NCI-H1092 (cell line): ENCODE measurements at places on chromosomes 5 and 9.

DNA sequence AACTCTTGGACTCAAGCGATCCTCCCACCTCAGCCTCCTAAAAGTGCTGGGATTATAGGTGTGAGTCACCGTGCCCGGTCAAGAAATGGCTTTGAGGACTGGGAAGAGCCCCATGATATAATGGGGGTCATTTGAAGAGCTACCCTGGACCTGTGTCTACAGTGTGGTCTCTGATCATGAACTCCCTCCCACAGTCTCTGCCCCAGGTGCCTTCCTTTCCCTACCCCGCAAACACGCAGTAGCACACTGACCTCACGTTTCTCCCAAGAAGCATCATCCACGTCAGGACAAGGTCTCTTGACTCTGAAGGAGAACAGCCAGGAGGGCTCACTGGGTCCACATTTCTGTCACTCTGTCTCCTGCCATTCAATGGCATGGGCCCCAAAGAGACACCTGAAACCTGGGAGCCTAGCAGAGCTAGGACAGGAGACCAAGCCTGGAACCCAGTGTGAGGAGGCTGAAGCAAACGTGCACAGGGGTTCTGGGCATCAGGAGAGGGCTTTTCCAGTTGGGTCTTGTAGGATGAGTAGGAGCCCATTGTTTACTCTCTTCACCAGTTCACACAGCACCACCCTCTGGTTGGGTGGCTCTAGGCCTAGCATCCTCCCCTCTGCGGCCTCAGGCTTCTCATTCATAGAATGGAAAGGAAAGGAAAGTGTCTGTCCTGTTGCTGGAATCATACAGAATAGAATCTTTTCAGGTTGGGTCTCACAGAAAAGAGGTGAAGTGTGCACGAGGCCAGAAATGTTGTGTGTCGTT lies 23.0 kb downstream of the PRRX2 start:
- no peak for DNase-seq

DNA sequence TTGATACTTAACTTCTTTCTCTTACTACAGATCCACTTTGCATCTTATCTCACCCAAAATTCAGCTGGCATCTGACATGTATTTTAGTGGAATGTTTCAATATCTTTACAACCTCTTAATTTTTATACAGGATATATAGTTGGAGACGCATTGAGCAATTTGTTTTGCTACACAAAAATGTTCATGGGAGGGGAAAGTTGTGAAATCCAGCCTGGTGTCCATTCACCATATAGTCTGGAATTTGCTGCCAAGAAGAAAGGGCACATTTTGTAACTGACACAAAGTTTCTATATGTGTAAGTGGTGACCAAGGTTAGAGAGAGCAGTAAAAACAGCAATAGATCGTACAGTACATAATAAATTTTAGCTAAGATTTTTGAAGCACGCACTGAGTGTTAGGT lies 14.0 kb upstream of the CHD1 start:
- no peak for DNase-seq

DNA sequence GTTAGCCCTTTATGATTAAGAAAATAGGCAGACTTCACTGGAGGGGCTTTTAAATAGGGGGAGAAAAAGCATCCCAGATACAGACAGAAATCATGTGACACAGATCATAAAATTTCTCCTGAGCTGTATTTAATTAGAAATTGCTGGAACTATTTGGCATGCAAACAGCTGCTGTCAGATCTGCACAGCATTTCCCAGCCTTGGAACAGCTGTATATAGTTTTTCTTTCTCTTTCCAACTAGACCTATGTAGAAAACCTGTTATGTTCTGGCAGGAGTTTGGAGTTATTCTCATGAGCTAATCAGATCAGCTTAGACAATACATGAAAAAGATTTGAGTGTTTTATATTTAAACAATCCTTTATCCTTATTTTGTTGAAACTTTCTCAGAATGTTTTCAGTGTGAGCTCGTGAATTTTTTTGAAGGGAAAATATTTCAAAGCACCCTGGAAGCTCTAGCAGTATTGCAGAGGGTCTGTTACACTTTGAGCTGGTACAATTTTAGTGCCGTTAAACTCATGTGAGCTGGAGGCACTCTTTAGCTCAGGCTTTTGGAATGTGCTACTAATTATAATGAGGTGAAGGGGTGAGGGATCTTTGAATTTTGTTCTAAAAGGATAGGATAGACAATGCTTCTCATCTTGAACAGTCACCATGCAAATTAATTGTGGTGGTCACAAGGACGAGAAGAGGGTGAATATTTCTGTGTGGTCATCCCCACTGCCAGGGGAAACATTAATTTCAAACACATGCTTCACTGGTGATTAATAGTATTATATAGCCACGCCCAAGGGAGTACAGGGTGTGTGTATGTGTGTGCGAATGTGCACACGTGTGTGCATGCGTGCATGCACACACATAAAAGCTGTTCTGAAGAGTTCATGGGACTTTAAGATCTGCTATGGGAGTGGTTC lies 239.4 kb upstream of the FBXL7 start:
- DNase-seq: no peak

GRCh38 chr5:168464214-168464613 lies 22.1 kb upstream of the RARS1 start:
- DNase-seq: no peak

- no peak for DNase-seq
These were observed 194.5 kb downstream of the ARL15 start for GRCh38 chr5:54115735-54116403.

DNA sequence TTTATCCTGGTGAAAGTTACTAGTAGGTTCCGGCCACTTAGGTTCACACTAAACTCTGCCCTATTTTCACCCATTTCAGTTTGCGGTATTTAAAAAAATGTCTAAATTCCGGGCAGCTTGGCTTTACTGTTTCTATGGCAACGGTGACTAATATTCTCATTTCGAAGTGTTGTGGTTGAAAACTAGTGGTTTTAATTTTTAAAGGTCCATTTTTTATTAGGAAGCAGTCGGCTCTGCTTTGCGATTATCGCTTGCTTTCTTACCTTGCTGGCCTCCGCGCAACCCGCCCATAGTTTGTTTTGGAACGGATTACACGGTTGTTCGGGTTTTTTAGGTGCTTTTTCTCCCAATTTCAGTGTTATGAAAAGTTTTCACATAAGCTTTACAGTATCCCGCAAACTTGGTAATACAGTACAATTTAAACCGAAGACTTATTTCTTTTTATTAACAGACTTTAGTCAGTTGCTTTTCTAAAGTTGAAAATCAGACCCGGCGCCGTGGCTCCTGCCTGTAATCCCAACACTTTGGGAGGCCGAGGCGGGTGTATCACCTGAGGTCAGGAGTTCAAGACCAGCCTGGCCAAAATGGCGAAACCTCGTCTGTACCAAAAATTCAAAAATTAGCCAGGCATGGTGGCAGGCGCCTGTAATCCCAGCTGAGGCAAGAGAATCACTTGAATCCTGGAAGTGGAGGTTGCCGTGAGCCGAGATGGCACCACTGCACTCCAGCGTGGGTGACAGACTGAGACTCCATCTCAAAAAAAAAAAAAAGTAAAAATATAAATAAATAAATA lies 1.6 kb downstream of the KDM4C start:
- DNase-seq: no peak

GRCh38 chr5:15320871-15321270 lies 179.1 kb upstream of the FBXL7 start:
- no peak for DNase-seq

DNA sequence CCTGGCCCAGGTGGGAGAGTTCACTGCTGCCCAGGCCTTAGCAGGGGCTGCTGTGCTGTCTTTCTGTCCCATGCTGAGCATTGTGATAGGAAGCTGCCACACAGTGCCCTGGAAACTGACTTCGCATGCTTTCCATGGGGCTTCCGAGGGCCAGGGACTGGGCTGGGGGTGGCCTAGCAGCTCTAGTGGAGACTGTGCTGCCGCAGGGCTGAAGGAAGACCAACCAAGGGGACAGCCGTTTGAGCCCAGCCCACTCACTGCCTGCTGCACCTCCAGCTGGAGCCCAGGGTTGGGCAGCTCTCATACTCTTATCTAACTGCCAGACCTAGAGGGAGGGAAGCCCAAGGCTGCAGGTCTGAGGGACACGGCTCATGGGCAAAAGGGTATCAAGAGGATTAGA lies 79.2 kb downstream of the RGS3 start:
- no peak for DNase-seq

- DNase-seq: no peak
These were observed 43.1 kb upstream of the GLIPR2 start for GRCh38 chr9:36093384-36093783.

- DNase-seq: no peak
These were observed 292.7 kb upstream of the RASA1 start for GRCh38 chr5:86974955-86975354.

DNA sequence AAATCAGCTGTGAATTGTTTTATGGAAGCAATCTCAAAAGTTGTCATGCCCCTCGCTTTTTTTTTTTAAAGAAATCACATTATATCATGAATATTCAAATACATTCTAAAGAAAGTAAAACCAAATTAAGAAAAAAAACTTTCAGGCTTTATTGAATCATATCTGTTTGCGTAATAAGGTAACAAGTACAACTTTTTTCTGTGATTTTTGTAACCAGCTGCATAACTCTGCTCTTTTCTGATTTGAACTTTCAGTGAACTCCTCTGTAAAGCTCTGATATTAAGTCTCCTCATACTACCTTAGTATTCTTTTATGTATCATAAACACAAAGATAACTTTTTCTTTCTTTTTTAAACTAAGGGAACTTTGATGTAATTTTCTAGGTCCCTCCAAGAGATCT lies 65.3 kb downstream of the CWC27 start:
- no peak for DNase-seq

DNA sequence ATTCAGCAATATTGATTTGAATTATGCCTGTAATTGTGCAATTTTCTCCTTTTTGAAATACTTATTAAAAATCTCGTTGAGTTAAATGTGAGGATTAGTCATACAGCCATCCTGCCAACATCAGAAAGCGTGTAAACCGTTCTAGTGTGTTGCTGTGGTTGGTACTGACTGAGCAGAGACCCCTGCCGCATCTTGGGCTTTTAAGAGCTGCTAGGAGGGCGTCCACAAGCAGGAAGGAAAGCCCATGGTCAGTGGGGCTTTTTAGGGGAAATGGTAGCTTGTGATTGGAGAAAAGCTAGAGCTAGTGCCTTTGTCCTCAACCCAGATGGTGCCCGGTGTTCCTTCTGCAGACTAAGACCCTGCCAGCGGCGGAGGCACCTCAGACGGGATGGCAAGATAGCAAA lies 1.3 kb downstream of the SDHA start:
- no peak for DNase-seq

GRCh38 chr5:55634209-55634805 lies 77.8 kb downstream of the SLC38A9 start:
- DNase-seq: no peak

GRCh38 chr9:78430387-78430786 lies 133.5 kb downstream of the PSAT1 start:
- no peak for DNase-seq

DNA sequence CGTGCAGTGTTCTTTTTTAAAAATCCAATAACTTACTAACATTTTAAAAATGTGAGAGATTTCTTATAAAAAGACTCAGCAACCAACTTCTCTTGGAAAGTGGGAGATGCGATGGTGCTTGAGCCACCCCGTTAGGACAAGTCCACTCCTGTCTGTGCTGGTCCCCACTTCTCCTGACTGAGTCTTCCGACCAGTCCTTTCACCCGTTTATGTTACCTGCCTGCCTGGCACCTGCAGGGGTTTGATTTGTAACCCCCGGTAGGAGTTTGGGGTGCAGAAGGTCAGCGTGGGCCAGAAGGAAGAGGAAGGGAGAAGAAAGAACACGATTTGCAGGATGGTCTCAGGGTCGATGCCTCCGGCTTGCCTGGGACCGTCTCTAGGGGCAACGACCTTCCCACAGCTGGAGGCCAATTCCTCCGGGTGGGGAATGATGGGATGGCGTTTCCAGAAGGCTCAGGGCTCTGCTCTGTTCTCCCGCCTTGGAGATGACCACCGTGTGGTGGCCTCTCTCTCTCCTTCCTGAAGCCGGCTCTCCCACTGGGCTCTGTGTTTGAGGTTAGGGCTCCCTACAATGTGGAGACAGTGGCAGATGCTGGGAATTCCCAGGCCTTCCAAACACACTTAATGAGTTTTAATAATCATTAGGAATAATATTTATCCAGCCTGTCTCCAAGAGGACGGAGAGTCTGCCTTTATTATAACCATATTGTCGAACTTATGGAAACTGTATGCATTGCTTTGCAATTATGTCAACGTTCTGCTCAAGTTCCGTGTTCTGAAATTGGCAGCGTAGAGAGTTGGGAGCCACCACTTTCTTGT lies 14.8 kb downstream of the COL27A1 start:
- DNase-seq: no peak

DNA sequence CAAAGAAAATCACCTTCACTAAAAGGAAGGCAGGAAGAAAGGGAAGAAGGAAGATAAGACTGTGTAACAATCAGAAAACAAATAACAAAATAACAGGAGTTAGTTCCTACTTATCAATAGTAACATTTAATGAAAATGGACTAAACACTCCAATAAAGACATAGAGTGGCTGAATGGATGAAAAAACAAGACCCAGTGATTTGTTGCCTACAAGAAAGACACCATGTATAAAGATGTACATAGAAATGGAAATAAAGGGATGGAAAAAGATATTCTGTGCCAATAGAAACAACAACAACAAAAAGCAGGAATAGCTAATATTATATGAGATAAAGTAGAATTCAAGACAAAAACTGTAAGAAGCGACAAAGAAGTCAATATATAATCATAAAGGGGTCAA lies 116.8 kb downstream of the LURAP1L start:
- no peak for DNase-seq

- no peak for DNase-seq
These were observed 30.4 kb downstream of the NFX1 start for GRCh38 chr9:33320568-33321261.

GRCh38 chr5:164972973-164973372 lies 1467.6 kb downstream of the MAT2B start:
- no peak for DNase-seq

- DNase-seq: no peak
These were observed 132.7 kb downstream of the GNAQ start for GRCh38 chr9:77898864-77899263.

DNA sequence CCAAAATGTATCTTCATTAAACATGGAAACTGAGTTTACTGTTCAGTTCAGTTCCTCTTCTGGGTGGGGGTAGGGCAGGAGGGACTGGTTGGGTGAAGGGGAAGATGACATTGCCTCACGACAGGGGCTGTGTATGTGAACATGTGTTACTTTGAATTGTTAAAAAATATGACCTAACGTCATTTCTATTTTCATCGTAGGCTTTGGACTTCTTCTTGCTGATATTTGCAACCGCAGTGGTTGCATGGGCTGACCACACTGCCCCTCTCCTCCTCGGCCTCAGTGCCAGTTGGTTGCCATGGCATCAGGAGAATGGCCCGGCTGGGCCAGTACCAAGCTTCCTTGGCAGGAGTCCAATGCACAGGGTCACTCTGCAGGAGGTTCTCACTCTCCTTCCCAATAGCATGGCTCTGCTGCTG lies 41.5 kb downstream of the HACD4 start:
- DNase-seq: peak; percentile 57

GRCh38 chr5:170327168-170327567 lies 29.6 kb upstream of the LCP2 start:
- DNase-seq: no peak

GRCh38 chr5:31754741-31755675 lies 116.1 kb downstream of the PDZD2 start:
- DNase-seq: no peak
